ENCODE measurements at places on chromosomes 12 and 14.

- peak; percentile 57 for DNase-seq
Observed at GRCh38 chr12:41521872-41522379, 333.8 kb downstream of the PDZRN4 start.

- DNase-seq, result no peak
Observed at GRCh38 chr14:95104911-95105310, 52.4 kb downstream of the DICER1 start.

- no peak for DNase-seq
Observed at GRCh38 chr14:28407031-28407825, 359.4 kb upstream of the FOXG1 start.

DNA sequence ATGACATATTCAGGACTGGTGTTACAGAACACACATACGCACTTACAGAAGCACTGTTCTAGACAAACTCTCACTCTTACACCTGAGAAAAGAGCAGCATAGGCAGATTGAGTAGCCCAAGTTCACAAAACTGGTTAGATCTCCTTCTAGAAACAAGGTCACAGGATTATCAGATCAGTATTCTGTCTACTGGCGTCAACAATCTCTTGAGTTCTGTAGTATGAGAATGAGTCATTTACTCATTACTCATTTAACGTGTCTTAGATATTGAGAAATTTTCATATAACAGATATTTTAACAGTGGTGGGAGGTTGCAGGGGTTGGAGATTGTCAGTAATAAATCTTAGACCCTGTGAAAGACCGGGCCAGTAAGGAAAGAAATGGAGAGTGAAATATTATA is 2.8 kb upstream of the TSPAN8 start:
- DNase-seq, result no peak

GRCh38 chr12:118436002-118436730 is 59.8 kb downstream of the SUDS3 start:
- DNase-seq, result peak; percentile 62

DNA sequence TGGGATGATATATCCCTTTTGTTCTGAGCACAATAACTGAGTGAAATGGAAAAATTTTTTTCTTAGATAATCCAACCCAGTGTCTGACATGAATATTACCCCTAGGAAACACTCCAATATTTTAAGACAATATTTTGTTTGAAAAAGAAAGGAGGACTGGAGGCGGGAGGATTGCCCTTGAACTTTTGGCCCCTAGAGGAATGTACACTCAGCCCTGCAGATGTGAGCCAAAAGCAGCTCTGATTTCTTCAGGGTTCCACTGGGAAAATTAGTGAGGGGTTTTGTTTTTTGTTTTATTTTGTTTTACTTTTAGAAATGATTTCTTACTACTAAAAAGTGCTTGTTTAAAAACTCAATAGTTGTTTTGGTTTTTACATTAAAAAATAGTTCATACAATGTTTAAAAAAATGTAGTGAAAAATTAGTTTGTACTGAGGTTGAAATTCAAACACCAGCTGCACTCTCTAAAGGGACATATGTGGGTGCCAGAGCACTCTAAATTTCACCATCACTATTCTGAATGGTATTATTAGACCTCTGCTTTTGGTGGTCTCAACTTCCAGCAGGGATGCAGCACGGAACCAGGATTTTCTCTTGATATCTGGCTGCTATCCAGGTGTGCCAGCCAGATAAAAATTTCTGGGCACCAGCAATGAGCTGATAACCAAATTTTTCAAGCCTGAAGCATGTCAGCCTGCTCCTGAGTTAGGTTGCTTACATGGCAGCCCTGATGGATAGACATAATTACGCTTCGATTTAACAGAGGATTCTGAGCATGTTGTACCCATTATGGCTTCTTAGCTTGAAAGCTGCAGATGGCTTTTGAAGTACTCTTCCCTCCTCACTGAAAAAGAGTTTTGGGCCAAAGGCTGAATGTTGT is 141.9 kb downstream of the ANO6 start:
- no peak for DNase-seq

DNA sequence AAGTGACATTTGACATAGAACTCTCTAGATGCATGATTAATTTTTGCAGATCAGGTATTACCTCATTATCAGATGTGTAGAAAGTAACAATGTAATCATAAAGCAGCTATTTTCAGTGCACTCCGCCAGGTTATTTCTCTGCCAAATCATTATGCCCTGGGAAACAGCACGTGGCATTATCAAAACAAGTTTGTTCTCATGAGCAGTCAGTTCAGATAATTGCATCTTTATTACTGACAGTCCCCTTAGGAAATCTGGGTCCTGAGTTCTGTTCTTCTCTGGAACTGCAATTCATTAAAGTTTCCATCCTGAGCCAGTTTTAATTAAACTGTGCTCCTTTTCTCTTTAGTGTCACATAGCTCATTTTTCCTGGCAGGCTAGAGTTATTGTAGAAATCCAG is 94.7 kb upstream of the KRR1 start:
- no peak for DNase-seq

DNA sequence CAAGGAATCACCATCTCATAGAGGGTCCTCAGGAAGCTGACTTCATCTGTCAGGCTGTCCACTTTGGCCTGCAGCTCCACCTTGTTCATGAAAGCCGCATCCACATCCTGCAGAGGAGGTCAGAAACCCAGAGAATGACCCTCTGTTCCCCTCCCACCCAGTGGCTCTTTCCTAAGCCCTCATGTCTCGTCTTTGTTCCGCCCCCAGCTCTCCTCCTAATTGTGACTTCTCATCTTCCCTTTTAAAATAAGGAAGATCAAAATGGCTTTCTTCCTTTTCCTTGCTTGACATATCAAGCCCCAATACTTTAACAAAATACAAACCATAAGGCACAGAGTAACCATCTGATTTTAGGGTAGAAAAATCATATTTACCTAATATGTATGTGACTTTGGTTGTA is 4.4 kb downstream of the KRT76 start:
- no peak for DNase-seq

GRCh38 chr14:105419195-105420091 is at the start of gene MTA1:
Gene MTA1, plus strand, starts transcription at chr14:105419827. Its CDS starts 209 bp downstream, at chr14:105420036.
- DNase-seq, result peak; percentile 74
